ENCODE measurements at places on chromosomes 1 and 21.

- peak; percentile 83 for DNase-seq
Measured at GRCh38 chr1:209569455-209570207, 13.9 kb upstream of the CAMK1G start.

GRCh38 chr1:197841883-197842553 is 60.4 kb upstream of the C1orf53 start:
- no peak for DNase-seq

DNA sequence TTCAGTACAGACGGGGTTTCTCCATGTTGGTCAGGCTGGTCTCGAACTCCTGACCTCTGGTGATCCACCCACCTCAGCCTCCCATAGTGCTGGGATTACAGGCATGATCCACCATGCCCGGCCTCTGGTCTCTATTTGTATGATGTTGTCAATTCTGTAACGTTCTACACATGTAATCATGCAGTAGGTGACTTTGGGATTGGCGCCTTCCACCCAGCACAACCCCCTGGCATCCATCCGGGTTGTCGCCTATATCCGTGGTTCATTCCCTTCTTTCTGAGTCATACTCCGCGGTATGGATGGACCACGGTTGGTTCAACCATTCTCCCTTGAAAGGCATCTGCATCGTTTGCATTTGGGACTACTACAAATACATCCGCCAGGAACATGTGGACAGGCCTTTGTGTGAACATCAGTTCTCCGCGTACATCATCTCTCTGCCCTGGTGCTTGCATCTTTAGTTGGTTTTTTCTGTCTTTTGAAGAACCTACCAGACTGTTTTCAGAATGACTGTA is 72.1 kb downstream of the PDE9A start:
- no peak for DNase-seq

DNA sequence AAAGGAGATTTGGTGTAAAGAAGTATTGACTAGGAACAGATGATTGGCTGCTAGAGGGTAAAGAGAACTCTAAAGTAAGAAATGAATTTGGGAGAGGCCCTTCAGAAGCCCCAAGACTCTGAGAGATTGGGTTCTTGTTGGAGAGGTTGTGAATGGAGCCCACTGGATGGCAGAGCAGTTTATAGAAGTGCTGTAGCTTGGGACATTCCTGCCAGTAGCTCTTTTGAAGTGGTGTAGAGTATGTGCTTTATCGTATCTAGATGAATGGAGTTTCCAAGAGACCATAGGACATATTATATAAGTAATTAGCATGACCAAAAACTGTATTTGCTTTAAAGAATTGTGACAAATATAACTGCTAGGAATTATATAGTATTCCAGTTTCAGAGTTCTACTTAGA is 21.3 kb downstream of the USP25 start:
- DNase-seq, result no peak

DNA sequence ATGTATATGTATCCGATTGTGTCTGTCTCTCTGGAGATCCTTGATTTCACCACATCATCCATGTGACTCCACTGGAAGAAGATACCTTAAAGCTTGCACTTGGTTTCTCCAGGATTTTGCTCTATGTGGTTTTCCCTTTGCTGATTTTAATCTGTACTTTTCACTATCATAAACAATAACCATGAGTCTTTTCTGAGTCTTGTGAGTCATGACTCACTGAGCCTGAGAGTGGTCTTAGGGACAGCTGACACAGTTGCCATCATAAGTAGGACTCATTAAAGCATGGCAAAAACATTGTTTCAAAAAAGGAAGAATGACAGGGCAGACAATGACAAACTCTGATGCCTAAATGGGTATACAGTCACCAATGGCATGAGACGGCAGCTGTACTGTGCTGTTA is 226.2 kb downstream of the AKT3 start:
- DNase-seq, result no peak

DNA sequence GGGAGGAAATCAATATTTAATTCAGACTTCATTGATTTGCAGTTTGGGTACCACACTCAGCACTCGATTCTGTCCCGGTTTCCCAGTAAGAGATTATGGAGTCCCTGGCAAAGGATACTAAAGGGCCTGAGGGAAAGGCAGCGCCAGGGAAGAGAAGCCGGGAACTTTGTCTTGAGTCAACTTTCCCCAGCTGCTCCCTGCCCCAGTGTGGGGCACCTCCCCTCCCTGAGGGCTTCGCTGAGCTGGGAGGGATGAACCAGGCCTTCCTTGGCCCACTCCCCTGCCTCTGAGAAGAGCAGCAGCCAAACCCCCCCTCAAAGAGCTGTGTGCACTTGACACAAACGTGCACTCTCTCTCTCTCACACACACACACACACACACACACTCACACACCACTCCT is 32.6 kb downstream of the OPTC start:
- no peak for DNase-seq

GRCh38 chr1:184889166-184889565 is 85.1 kb downstream of the NIBAN1 start:
- no peak for DNase-seq

DNA sequence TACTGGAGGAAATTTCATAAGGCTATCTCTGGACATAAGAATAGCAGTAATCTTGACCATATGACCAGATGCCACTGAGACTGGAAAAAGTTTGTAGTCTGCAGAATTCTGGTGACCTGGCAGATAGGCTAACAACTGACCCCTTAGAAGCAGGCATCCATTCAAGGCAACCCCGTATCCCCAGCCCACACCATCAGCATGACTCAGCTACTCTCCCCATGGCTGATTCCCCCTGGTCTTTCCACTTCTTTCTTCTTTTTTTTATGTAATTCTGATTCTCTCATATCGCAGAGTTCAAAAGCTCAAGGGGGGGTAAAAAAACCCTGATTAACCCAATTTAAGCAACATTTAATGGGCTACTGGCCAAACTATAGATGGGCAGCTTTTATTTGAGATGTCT is 243.1 kb downstream of the ZNF648 start:
- no peak for DNase-seq

GRCh38 chr1:207454046-207454964 is at the start of gene CR2:
Gene CR2, plus strand, starts transcription at chr1:207454328. Its CDS starts 91 bp downstream, at chr1:207454419.
- no peak for DNase-seq

- no peak for DNase-seq
Measured at GRCh38 chr1:33610391-33610790, 137.9 kb downstream of the ZSCAN20 start.

DNA sequence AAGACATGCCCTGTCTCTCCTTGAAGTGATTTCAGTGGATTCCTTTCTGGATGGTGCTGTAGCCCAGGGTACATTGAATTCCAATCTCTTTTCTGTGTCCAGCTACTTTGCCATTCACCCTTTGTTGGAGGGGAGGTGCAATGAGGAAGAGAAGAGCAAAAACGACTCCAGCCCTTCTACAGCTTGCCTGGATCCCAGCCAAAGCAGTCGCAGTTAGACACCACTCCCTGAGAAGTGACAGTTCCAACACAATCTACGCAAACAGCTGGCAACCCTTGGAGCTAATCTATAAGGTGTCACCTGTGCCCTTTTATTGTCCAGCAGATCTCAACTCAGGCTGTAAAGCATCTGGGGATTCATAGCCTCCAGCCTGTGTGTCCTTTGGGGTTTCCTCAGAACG is 4.6 kb downstream of the CD244 start:
- no peak for DNase-seq

GRCh38 chr21:15135867-15136629 is 71.2 kb upstream of the NRIP1 start:
- DNase-seq, result no peak

GRCh38 chr1:15765495-15766194 is 7.0 kb downstream of the FBLIM1 start:
- no peak for DNase-seq

- DNase-seq, result no peak
Measured at GRCh38 chr1:76510672-76511557, 356.4 kb upstream of the ST6GALNAC5 start.

- no peak for DNase-seq
Measured at GRCh38 chr1:176460544-176461336, 2.2 kb upstream of the PAPPA2 start.

DNA sequence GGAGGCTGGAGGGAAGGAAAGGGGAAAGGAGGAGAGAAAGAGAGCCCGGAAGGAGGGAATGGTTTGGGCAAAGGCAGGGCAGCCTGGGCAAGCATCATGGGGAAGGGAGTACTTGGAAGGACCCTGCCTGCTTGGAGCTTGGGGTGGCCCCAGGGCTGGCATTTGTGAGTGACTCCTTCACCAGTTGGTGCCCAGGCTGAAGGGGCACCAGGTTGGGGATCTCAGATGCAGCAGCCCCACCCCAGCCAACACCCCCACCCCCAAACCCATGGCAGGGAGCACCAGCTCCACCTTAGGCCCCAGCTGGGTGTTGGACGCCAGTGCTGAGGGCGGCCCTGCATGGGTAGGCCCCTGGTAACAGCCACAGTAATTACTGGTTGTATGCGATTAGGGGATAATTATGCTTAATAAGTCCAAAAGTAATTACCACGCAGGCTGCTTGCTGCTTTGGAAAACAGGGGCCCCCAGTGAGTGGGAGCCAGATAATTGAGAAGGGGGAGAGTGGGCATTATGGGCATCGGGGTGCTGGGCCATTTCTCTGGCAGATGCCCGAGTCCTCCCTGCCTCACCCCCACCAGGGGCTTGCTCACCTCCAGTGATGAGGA is 78.3 kb downstream of the VWA5B1 start:
- no peak for DNase-seq

DNA sequence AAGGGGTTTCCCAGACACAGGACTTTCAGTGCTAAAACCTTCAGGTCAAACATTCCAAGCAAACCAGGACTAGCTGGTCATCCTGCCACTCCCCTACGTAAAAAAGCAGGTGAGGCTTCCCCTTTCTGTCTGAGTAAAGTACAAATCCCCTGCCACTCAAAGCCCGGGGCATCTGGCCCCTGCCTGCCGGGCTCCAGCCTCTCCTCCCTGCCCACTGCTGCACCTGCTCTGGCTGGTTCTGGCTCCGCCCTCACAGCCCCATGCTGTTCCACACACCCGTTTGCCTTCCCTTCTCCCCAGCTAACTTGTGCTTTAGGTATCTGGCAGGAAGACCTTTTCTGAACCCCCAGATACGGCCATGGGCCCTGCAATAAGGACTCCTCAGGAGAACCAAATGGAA is 23.3 kb upstream of the S100A7 start:
- peak; percentile 81 for DNase-seq

DNA sequence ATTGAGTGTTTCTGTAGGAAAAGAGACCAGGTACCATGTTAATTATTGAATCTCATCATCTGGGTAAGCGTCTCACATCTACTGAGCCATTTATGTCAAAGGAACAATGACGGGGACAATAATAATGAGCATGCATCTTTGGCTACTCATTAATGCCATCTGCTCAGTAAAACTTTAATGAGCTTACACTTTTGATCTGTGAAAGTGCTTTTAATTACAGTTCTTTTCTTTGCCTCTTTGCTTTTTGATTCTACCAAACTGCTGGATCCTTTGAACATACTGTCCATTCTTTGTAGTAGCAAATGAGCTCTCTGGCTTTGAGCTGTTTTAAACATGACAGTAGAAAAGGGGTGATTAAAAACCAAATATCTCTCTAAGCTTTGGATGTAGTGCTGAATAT is 181.2 kb upstream of the IVNS1ABP start:
- DNase-seq, result no peak

DNA sequence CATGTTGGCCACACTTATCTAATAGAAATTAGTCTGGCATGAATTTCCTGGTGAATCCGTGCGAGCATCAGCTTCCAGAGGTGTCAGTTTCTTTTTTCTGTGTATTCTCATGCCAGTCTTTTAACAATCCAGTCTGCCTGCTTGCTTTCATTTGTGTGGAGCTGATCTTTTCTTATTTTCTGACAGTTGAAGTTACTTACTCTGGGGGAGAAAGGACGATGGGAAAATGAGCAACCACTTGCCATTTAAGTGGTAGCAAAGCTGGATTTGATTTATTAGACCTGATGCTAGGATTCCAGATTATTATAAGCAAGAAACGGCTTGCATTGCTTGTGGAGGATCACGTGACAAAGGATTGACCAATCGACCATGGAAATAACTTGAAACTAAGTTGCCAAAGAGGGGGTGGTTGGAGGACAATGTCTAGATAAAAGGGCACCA is 24.3 kb upstream of the APP start:
- no peak for DNase-seq

GRCh38 chr1:101291562-101292380 is 55.0 kb downstream of the S1PR1 start:
- DNase-seq, result no peak

- DNase-seq, result no peak
Measured at GRCh38 chr1:207673399-207673798, 28.5 kb downstream of the CR1L start.

- peak; percentile 54 for DNase-seq
Measured at GRCh38 chr1:178542554-178543289, 29.8 kb downstream of the TEX35 start.

DNA sequence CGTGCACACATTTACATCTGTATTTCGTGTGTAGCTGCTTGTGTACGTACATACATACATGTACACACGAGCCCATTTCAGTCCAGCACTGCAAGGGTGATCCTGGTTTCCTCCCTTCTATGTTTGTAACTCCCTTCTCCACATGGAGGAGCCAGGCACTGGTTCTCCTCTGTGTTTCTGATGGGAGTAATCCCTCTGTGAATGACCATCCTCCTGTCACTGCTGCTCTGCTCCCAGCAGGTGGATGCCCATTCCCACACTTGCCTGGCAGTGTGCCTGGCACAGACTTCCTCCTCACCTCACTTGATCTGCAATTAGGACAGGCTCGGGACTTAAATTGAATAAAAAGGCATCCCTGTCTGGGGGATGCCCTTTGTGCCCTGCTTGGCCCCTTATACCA is 37.1 kb downstream of the TRAPPC10 start:
- DNase-seq, result no peak

GRCh38 chr21:38544661-38545060 is 46.4 kb upstream of the ERG start:
- DNase-seq, result no peak

DNA sequence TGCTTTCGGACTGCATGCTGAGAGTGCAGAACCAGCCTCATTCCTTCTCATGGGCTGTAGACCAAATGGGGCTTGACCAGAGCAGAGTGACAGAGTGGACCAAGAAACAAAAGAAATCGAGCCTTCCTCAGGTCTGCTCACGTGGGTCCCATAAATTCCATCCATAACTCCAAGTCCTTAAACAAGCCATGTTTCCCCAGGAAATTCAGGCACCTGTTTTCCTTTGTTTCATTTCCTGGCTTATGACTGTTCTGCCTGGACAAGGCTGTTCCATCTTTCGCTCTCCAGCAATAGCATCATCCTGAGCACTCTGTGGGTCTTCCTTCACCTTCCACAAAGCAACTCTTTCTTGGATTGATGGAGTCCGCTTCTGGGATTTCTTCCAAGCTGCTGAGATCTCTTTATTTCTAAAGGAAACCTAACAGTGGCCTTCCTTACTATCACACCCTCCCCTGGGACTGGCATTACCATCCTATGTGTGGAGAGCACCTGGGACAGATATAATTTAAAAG is 63.9 kb downstream of the LAMC2 start:
- no peak for DNase-seq

DNA sequence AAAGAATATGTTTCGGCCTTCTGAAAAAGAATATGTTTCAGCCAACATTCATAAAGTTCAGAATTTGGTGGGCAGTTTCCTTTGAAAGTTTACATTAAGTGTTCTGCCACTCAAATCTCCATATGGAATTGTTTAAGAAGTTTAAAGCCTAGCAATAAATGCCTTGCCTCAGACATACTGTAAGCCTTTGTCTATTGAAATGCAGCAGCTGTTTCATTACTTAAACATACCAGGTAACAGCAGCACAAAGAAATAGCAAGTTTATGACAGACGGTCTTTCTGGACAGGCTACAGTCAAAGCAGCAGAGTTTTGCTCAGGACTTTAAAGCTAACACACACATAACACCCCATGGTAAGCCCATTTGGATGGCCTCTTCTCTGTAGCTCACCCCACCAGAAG is 38.5 kb upstream of the C1orf105 start:
- no peak for DNase-seq

- DNase-seq, result no peak
Measured at GRCh38 chr1:36994294-36994693, 40.0 kb downstream of the GRIK3 start.

GRCh38 chr1:151945725-151946722 is 36.7 kb upstream of the THEM4 start:
- DNase-seq, result no peak

Data from NCI-H1092 (cell line).